GM19239 (cell line): ENCODE measurements at places on chromosomes 6 and 20.
A peak's percentile ranks its signal among the peaks of the same experiment; 100 is the strongest.

DNA sequence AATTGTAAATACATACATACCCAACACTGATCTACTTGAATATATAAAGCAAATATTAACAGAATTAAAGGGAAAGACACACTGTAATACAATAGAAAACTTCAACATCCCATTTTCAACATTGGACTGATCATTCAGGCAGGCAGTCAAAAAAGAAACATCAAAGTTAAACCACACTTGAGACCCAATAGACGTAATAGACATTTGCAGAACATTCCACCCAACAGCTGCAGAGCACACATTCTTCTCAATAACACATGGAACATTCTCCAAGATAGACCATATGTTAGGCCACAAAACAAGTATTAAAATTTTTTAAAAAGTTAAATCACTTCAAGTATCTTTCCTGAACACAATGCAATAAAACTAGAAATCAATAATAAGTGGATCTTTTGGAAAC, 698.2 kb downstream of the COL12A1 start:
- DNase-seq: no peak

- DNase-seq: no peak
These were observed 123.7 kb downstream of the RCAN2 start for GRCh38 chr6:46367354-46368168.

GRCh38 chr6:166437661-166438060, 54.9 kb upstream of the MPC1 start:
- no peak for DNase-seq

GRCh38 chr20:5033566-5033965, 32.3 kb upstream of the SLC23A2 start:
- DNase-seq: no peak

- peak; percentile 71 for DNase-seq
These were observed 40.7 kb downstream of the PYGB start for GRCh38 chr20:25288291-25289181.

DNA sequence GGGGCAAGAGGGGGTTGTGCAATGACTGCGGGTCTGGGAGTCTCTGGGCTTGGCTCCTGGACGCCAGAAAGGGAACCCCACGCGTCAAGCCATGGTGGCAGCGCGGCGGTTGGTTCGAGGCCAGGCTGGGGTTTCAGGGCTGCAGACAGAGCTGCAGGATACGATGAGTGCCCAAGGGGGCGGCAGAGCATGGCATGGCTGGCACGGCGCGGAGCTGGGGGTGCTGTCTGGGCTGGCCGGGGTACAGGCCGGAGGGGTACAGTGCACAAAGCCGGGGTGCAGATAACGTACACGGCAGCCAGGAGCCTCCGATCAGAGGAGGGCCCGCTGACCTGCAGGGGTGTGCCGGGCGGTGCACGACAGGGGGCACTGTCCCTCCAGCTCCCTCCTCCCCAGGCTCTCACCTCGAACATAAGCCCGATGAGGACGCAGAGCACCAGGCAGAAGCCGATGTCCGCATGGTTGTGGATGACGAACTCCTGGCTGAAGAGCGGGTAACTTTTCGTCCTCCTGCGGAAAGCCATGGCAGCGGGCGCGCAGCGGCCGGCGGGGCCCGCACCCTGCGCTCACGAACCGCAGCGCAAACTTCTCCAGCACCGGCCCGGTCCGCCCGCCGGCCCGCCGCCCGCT, 353 bp downstream of the TRAM2 start:
- peak; percentile 57 for DNase-seq

DNA sequence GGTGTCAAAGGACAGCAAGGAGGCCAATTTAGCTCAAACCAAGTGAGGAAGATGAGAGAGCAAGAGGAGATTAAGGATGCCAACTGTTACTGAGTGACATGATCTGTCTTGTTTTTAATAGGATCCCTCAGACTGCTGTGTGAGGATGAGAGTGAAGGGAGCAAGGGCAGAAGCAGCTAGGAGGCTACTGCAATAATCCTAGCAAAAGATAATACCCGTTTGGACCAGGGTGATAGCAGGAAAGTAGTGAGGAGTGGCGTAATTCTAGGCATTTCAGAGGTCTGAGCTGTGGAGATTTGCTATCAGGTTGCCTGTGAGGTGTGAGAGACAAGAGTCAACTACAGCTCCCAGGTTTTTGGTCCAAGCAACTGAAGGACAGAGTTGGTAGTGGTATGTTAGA, 14.7 kb downstream of the UBE2V1 start:
- no peak for DNase-seq

DNA sequence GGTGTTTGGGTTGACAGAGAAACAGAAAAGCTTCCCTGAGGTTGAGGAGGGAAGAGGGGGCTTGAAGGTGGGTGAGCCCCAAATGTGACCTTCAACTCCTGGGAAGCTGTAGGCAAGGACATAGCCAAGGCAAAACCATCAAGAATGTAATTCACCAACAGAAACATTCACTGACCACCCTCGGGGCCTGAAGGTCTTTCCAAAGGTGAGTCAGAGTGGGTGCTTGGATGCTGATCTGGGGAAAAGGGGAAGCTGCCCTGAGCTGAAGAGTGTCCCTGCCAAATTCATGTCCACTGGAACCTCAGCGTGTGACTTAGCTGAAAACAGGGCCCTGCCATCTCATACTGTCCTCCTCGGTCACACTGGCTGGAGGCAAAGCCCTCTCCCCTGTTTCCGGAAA, 234.2 kb upstream of the SULF2 start:
- DNase-seq: no peak

DNA sequence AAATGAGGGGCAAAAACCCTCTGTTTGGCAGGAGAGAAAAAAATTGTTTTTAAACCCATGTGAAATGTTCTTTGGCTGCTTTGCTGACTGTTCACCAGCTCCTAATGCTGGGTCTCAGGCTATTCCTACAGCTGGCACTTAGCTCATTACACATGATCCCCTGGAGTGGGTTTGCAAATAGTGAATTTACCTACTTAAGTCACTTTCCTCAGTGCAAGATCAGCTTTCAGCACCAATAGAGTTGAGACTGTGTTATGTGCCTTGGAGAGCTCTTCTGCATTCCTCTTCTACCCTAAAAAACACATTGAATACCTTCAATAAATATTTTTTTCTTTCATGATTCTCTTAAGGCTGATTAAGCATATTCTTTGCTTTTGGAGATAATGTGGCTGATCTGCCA, 58.4 kb upstream of the PRDM1 start:
- no peak for DNase-seq

DNA sequence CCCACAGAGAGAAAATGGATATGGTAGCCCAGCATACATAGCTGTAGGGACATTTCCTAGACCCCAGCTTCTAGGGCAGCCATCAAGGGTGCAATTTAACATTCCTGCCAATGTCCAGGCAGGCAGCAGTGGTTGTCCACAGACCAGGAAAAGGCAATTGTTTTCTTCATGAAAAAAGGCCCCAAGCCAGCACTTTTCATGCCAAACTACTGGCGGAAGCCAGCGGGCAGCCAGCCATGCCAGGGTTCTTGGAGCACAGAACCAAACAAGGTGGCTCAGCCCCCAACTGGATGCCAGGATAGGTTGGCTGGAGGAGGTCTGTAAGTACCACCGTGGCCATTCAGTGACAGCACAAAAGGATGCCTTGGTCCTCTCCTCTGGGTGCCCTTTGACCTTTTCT, 94.6 kb downstream of the BANF2 start:
- no peak for DNase-seq

DNA sequence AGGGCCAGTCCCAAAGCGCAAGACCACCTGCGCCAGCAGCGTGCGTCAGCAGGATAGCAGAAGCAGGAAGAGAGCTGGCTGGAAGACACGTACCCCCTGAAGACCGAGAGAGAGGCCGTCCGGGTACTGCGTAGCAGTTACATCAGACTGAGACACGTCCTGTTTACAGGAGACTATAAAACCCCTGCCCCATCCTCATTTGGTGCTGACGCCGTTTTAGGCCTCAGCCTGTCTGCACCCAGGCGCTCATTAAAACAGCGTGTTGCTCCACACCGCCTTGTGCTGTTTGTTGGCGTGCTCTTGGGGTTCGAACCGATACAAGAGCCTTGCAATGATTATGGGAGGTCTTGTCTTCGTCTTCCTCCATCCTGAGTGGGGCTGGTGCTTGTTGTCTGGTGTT, 31.8 kb upstream of the ULBP3 start:
- DNase-seq: no peak

GRCh38 chr6:63353286-63353630, 33.5 kb upstream of the LGSN start:
- DNase-seq: no peak

GRCh38 chr6:168876956-168877355, 376.7 kb downstream of the THBS2 start:
- DNase-seq: no peak

DNA sequence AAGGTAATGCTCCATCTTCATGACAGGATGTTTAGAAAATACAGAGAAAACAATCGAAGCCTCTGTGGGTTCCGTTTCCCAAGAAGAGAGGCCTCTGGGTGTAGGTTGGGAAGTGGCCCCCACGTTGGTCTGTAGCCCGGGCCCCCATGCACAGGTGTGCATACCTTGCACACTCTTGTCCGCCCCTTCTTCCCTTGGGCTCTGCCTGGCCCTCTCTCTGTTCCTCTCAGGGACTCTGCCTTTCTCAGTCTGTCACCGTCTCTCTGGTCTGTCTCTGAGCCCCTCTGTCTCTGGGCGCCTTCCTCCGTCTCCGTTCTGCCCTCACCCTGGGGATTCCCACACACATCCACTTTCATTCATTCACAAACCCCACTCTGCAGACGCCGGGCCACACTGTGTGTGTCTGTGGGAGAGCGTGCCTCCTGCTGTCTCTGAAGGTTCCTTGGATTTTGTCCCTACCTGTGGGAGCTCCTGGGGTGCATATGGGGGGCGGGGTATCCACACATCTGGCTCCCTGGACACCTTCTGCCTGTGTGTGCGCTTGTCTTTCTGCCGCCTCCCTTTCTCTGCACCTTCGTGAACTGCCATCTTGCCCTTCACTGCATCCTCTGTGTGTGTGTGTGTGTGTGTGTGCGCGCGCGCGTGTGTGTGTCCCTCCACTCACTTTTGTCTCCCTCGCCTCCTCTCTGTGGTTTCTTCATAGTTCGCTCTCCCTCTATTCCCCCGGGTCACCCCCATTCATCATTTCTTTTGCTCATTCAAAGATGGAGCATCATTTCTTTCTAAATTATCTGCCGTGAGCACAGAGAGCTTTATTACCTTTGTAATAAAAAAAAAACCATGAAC, 75.3 kb downstream of the SRC start:
- DNase-seq: no peak

DNA sequence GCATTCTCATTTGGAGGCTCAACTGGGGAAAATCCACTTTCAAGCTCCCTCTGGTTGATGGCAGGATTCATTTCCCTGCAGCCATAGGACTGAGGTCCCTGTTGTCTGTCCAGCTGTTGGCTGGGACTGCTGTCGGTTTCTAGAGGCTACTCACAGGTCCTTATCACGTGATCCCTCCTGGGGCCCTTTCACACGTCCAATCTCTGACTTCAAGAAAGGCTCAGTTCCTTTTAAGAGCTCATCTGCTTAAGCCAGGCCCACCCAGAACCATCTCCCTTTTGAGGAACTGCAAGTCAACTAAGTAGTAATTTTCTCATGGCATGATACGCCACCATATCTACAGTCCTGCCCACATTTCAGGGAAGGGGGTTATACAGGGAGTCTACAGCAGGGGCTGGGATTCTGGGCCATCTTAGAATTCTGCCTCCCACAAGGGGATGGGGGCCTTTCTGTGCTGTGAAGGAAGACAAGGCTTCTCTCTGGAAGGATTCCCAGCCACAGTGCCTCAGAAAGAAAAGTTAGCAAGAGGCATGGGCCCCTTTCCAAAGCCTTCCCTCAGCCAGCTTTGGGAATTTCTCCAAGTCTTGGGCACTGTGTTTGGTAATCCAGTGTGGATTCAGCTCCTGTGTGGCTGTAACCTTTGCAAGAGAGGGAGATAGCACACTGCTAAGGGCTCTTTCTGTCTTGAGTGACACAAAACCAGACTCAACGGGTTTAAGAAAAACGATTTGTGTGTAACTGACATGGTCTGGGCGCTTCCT, 66.4 kb downstream of the CTCFL start:
- no peak for DNase-seq

DNA sequence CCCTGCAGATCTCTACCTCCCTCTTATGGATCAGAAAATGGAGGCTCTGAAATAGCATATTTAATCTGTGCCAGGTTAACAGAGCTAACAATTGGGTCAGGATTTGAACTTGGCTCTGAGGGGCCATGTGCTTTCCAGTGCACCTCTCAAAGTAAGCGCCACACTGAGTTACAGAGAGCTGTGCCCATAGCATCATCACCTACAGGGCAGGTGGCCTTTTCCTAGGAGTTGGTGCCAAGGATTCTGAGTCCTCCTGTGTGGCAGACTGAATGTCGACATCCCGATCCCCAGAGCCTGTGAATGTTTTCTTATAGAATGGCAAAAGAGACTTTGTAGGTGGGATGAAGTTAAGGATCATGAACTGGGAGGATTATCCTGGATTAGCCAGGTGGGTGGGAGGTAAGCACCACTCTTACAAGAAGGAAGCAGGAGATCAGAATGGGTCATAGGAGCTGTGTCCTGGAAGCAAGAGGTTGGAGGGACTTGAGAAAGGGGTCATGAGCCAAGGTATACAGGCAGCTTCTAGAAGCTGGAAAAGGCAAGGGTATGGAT, 68.0 kb upstream of the TBC1D7 start:
- no peak for DNase-seq

DNA sequence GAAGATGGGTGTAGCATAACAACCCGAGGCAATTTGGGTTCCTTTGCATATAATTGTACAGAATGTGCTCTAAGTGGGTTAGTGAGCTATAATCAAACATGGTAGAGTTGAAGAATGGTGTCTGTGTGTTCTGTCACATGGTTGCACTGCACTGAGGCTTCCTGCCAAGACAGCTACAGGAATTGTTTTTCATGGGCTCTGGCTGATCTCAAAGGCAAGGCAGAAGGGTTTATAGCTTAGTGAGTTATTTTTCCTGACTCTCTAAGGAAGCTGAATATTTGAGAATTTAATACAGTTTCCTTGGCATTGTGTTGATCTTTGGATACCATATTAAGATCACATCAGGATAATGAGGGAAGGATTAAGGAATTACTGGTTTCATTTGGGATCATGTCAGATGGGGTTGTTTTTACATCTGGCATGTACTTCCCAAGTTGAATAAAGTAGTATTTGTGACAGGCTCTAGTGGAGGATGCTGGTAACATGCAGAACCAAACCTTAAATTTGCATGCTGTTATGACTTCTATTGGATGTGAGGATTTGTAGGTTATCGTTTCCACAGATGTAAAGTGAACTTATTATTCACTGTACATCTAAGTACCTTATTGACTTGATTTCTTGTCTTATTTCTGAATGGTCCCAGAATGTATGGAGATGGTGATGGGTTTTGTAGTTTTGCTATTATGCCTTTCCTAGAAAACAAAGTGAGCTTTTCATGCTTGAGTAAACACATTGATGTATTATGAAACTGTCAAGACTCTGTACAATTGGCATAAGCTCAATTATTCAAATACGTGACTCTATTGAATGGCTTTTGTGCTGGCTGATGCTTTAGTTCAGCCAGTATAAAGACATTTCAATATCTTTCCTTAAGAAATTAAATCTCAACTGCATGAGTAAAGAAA, 43.3 kb downstream of the LRRC1 start:
- DNase-seq: no peak
